ENCODE measurements at places on chromosomes 6 and 20.
A peak's percentile ranks its signal among the peaks of the same experiment; 100 is the strongest.

GRCh38 chr6:130366107-130367005 is 539 bp downstream of the TMEM200A start:
- peak; percentile 5 for DNase-seq

DNA sequence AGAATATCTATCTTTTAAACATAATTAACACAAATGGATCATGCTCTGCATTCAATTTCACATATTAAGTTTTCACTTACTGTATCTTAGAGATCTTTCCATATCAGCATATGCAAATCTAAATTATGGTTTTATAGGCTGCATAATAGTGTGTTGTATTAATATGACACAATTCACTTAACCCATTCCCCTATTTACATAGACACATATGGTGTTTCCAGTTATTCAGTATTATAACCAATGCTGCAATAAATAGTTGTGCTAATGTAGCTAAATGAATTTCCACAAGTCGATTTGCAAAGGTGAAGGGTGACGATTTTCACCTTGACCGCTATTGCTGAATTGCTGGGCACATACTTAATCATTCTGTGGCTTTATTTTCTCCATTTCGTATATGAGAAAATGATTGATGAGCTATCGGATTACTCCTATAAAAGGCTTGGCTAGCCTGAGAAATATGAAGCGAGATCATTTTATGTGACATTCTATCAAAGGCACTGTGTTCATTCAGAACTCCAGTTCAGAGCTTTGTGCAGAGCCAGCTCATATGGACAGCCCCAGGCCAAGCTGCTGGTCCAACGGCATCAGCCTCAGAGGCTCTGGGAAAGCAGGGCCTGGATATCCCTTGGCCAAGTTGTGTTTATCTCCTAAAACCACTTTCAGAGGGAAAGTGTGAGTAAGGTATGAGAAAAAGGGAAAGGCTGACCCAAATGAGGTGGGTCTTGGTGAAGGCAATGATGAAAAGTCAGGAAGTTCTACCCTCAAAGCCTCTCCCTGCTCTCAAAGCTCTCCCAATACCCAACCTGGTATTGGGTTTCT is 50.8 kb downstream of the GFOD1 start:
- no peak for DNase-seq

- no peak for DNase-seq
Measured at GRCh38 chr6:88072462-88072861, 24.8 kb downstream of the SPACA1 start.

DNA sequence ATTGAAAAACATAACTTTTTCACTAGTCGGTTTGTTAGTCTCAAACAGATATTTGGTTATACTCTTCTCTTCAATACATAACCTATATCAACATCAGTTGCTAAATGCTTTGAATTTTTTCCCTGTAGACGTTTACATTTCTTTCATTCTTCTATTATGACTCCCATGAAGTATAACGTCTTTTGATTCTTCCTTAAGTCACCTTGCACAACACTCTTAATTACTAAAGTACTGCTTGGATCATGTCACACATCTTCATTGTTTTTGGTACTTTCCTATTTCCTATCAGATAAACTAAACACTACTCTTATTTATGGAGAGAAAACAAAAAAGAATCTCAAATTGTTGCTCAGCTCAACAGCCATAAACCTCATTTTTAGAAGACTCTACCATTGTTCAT is 23.0 kb upstream of the BMP5 start:
- DNase-seq = no peak

DNA sequence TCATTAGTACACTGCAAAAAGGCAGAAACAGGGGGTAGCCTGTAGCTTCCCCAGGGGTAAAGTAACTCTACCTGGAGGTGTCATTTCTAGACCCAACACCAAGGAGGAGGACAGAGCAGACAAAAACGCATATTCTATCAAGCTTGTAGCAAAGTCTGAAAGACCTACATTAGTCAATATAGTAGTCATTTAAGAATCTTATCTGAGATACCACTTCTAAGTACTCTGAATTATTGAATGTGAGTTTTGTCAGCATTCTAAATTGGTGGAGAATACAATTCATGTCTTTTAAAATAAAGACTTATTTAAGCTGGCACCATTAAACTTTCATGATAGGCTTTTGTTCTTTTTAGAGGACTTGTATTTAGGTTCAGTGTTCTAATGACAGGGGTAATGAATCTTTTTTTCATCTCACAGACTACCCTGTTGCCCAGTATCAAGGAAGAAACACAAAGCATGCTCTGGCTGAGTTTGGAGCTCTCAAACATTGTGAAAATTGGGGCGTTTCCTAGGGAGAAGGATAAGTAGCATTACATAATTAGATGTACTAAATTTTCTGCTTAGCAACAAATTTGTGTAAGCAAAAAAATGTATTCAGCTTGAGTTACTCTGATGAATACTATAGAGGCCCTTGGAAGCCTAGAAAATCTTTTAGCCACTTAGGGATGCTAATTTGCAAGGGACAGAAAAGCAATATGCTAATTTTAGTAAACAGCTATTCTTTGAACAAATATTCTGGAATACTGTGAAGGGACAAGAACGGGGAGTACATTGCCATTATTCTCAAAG is 255.4 kb upstream of the HSF2 start:
- DNase-seq = no peak

- DNase-seq = no peak
Measured at GRCh38 chr6:96760153-96760687, 77.1 kb downstream of the GPR63 start.

GRCh38 chr6:117956386-117956785 is 49.3 kb downstream of the SLC35F1 start:
- no peak for DNase-seq

DNA sequence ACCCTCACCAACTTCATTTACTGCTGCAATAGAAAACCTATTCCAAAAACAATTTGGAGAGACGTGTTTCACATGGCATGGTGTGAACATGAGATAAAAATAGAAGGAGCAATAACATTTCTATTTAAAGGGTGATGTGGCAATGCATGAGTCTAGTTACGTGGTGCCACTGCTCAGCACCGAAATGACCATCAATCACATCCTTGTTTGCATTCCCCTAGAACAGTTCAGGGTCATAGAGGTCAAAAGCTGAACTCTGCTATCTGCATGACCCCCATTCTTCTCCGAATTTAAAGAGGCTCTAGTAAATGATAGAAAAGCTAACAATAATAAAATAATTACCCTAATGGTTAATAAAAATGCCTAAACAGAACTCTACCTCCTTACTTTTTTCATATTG is 29.5 kb downstream of the ROS1 start:
- DNase-seq = no peak

DNA sequence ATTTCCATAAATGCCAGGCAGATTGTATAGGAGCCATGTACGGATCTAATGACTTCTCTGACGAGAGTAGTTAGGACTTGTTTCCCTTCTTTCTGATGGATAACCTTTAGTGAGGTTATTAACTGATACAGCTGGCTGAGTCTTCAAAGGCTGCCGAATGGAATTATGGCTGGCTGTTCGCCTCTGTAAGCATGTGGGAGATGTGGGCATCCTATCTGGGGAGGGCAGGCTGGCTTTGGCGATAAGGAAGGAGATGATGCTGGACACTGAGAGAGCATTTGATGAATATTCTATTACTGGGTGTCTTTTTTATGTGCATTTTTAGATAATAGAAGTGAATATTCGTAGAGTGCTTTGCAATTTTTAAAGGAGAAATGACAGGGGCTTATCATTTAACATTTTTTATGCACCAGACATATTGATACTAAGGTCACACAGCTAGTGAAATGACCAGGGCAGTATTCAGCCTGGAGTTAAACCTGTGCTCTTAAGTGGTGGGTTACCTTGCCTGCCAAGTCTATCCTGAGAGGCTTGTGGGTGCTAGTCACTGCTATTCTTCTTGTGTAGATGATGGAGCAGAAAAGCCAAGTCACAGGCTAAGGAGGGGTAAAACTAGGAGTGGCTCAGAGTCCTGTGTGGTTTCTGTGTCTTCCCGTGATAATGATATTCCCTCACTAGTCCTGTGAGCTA is 3.1 kb downstream of the PBOV1 start:
- no peak for DNase-seq

DNA sequence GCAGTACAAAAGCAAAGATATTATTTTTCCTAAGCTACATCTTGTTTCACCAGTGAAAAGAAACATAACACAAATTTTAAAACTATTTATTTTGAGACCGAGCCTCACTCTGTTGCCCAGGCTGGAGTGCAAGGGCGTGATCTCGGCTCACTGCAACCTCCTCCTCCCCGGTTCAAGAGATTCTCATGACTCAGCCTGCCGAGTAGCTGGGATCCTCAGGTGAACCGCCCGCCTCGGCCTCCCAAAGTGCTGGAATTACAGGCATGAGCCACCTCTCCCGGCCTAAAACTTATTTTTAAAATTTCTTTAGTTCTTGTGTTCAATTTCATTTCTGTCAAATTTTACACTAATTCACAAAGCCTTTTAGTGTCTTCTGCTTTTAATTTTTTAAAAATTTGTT is 5.9 kb downstream of the SRSF12 start:
- DNase-seq = no peak

DNA sequence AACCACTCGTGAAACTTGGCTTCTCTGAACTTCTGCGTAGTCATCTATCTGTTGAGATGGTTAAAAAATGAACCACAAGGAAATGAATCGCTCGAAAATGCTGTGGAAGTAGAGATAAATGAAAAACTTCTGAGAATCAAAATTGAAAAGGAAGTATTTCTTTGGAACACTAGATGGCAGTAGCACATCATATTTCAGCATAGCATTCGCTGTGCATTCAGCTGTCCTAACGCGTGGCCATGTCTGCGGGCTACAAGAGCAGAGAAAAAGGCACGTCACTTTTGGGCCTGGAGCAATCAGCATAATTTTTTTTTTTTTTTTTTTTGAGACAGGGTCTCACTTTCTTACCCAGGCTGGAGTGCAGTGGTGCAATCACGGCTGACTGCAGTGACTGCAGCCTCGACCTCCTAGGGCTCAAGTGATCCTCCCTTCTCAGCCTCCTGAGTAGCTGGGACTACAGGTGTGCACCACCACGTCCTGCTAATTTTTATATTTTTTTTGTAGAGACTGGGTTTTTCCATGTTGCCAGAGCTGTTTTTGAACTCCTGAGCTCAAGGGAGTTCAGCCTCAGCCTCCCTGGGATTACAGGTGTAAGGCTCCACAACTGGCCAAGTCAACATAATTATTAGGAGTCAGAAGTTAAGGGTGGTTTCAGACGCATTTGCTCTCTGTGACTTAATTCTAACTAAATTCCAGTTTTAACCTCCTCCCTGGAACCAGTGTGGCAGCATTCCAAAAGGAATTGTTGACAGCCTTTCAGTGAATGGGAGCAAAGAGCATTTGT is 8.8 kb upstream of the PERP start:
- no peak for DNase-seq

DNA sequence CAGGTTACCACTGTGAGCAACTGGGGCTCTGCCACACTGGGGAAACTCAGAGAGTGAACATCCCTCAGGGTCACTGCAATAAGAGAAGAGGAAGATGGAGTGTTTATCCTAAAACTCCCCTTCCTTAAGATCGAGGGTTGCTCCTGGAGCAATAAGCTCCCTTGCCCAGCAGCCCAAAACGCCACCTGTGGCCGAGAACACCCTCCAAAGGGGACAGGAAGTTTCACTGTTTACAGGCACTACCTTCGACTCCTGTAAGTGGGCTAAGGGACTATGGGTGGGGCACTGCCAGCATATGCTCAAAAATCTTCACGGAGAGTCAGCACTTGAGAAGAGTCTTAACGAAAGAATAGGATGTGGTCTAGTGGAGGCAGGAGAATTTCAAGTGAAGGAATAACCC is 132.5 kb downstream of the FAXC start:
- DNase-seq = no peak

- DNase-seq = no peak
Measured at GRCh38 chr20:32706486-32706885, 32.7 kb upstream of the C20orf203 start.

- no peak for DNase-seq
Measured at GRCh38 chr6:82143041-82143481, 104.5 kb downstream of the IBTK start.

DNA sequence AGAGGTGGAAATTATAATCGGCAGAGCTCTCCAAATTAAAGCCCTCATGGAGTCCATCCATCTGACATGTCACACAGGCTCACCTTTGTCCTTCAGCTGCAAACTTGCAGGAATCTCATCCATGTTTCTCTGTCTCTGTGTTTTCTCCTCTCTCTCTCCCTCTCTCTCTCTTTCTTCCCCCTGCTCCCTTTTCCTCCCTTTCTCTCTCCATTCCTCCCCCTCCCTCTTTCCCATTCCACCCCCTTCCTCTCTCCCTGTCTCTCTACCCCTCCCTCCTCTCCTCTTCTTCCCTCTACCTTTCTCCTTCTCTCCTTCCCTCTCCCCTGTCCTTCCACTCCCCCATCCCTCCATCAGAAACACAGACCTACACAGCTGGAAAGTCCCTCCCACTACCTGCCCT is 6.8 kb downstream of the NCR2 start:
- DNase-seq = no peak

- no peak for DNase-seq
Measured at GRCh38 chr6:46010270-46010669, 5.4 kb downstream of the CLIC5 start.

- DNase-seq = no peak
Measured at GRCh38 chr6:121652223-121652622, 216.8 kb downstream of the GJA1 start.

DNA sequence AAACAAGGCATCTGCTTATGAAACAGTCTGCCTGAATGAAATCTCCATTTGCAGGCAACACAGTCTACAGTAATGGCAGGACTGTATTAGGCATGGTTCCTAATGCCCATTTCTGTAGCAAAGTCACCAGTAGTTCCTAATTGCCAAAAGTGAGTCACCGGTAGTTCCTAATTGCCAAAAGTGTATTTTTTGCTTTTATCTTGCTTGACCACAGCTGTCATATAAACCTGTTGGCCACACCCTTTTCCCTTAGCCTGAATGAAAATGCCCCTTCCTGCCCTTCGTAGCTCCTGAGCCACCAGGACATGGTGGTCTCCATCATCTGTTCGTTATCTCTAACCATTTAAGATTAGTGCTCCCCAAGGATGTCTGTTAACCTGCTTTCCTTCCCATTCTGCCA is 34.5 kb downstream of the MTHFD1L start:
- no peak for DNase-seq

DNA sequence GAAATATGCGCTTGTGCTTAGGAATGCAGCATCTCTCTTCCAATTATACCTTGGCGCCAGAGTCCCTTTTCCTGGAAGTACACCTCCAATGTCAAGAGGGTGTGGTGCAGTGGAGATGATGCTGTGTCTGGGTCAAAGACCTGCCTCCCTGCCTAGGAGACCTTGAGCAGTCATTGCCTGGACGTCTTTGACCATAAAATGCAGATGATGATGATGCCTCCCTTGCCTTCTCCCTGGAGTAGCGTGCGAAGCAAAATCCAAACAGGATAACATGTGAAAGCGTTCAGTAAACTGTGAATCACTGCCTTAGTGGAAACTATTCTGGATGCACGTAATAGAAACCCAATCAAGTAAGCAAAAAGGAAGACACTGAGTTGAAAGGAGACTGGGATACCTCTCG is 97.4 kb upstream of the ARMC2 start:
- DNase-seq = no peak

Data from stimulated activated CD4-positive, alpha-beta T cell treated with anti-CD3 and anti-CD28 coated beads, Interleukin-1b, Interleukin-23, amount 100 ng/mL, for 1 hour (primary cell).